ENCODE measurements at places on chromosomes 13 and 19.

DNA sequence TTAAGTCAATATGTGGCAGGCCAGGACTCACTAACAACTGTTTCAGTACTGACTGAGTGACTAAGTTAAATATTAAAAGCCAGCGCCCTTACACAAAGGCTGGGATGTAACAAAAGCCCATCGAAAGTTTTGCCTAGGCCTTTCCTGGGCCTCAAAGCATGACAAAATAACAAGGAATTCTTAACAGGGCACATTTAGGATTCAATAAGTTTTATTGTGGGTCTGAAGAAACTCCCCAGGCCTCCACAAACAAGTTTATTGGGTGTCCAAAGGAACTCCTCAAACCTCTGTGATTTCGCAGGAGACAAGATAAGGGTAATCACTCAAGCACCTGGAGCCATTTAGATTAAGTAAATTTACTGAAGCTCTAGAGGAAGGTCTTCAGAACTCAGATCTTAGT lies 130.7 kb upstream of the SGCG start:
- no peak for DNase-seq

DNA sequence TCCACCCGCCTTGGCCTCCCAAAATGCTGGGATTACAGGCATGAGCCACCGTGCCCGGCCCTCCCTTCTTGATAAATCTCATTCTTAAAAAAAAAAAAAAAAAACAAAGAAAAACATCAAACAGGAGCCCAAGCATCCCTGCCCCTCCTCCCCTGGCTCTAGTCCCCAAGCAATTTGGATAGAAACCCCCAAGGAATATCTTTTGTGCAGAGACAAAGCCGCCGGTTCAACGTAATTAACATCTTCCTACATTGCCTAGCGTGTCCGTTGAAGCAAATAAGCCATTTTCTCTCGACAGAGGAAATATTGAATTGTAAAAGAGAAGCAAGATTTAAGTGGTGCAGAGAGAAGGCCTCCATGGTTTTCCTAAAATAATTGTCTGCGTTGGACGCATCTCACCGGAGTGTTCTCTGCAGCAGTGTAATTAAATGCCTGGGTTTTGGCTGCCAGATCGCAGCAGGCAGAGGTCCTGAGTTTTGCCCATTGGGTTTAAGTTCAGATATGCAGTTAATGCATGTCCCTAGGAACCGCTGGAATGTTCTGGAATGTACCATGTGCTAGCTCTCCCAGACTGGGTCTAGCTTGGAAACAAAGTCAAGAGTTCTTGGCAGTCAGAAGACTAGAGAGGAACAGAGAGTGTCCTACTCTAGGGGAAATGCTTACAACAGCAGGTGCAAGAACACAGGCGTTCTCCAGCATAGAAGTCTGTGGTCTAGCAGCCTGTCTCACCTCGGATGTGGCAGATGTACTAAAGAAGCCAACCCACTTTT lies 30.8 kb downstream of the PIN1 start:
- DNase-seq, result no peak

- DNase-seq, result no peak
These were observed at the start of gene C19orf18 for GRCh38 chr19:57974434-57974833. TSS of gene C19orf18 (minus strand) at chr19:57974534. CDS start at chr19:57974432, 102 bp downstream.

DNA sequence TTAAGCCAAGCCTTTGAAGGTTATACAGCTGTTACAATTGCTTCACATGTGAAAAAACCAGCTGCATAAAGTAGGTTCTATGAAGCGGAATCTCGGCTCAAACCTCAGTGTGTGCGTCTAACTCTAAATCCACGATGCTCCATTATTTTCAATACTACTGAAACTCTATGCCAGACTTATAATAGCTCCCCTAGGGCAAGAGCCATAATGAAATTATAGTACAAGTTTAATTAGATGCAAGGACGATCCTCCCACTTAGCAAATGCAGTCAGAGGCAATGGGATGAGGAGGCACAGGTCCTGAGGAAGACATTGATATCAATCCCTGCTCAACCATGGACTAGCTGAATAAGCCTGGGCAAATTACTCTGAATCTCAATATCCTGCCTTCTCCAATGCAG lies 31.1 kb downstream of the SLC7A1 start:
- DNase-seq, result no peak

GRCh38 chr13:64075543-64076271 lies 2660.1 kb upstream of the PCDH20 start:
- no peak for DNase-seq

DNA sequence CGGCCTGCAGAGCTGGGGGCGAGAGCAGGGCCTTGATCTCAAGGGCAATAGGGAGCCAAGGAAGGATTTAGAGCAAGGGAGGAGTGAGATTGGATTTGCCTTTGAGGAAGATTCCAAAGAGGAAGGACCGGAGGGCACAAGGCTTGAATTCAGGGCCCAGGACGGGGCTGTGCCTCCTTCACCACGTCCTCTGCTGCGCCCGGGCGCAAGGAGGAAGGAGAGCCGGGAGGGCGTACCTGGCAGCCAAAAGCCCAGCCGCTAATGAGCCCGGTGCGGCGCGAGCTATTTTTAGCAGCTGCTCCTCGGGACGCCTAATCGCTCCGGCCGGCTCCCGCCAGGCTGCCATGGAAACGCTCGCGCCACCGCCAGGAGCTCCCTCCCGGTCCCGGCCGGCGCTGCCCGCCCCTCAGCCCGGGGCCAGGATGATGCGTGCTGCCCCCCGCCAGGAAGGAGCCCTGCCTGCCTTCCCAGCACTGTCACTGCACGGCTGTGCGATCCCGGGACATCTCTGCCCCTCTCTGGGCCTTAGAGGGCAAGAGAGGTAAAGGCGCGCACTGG lies 31.3 kb downstream of the TINCR start:
- DNase-seq, result peak; percentile 17

DNA sequence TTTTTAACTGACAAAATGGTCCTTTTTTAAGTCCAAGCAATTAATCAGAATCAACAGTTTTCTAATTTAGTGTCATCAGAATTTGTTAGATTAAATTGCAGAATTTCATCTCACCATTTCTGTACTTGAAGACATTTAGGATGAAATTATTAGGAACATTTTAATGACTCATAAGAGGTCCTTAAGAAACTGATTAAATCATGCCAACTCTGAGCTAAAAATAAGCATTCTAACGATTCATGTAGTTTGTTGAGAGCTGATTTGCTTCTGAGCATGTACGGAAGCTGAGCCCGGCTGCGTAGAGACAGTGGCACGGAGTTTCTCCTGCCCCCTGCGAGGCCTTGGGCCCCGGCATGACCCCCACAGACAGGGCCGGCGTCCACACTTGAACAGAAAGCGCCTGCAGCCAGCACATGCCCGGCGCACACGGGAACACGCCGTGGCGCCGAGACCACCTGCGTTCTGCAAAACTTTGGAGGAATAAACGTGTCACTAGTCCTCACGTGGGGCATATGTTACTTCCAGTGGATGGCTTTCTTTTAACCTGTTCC lies 89.7 kb upstream of the MCF2L start:
- no peak for DNase-seq

DNA sequence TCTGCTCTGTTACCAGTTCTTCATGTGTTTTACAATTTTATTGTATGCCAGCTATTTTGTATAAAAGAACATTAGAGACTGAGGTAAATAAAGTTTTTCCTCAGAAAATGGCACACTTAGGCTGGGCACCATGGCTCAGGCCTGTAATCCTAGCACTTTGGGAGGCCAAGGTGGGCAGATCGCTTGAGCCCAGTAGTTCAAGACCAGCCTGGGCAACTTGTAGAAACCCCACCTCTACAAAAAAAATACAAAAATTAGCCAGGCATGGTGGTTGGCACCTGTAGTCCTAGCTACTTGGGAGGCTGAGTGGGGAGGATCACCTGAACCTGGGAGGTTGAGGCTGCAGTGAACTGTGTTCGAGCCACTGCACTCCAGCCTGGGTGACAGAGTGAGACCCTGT lies 32.0 kb downstream of the CCDC8 start:
- DNase-seq, result no peak

DNA sequence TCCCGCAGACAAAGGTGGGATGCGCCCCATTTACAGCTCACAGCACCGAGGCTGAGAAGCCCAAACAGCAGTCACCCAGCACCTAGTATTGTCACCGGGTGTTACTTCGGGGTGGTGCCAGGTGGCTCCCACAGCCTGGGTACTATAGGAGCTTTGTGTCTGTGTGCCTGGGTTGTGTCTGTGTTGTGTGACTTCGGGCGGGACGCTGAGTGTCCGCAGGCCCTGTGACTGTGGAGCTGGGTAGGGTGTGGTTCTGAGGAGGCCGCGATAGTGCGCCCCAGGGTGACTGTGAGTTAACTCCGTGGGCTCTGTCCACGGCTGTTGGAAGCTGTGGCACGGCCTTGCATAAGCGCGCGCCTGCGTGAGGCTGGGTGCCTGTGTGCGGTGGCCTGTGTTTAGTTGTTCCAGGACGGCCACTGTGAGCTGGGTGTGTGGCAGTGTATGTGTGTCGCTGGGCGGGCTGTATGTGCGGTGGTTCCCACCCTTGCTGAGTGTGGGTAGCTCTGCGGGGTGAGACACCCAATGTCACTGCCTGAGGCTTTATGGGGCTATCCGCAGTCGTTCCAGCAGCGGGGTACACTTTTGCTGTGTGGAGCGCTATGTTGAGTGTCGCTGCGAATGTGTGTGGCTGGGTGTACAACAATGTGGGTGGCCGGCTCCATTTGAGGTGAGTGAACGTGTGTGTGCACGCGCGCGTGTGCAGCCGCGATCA lies 559 bp upstream of the SSBP4 start:
- no peak for DNase-seq

DNA sequence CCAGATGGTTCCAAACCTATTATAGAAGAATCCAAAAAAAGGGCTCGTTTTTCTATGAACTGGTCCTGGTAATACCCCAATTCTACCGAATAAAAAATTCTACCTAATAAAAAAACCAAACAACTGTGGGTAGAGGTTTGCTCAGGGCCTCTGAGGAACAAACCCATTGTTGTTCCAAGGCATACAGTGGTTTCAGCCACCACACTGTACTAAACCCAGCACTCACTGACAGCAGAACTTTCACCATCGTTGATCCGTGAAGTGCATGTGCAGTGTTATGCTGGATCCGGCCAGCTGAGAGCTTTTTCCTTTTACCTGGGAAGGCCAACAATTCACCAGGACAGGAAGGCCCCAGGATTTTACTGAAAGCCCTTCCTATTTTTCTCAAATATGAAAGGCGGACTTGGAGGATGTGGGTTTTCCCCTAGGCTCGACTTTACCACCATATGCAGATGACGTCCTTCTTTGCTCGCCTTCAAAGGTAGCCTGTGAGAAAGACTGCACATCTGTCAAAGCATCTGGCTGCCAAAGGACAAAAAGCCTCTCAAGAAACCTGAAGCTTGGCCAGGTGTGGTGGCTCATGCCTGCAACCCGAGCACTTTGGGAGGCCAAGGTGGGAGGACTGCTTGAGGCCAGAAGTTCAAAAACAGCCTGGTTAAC lies 7.2 kb upstream of the PABPC3 start:
- no peak for DNase-seq

- DNase-seq, result no peak
These were observed 40.2 kb downstream of the OLFM4 start for GRCh38 chr13:53068585-53069520.

DNA sequence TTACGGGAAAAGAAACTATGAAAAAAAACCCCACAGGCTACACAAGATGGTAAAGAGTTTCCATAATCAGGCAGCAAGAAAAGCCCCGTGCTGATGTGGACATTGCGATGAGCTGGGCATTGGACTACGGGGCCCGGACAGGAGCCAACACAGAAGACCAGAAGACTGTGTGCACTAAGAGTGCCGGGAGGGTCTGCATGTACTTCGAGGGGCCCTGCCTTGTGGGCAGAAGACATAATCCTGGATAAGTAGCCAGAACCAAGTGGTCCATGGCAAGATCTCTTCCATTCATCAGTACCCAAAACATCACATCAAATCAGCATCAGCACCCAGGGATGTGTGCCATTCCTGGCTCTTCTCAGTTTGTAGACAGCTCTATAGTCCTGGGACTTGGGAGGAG lies 317.8 kb downstream of the FGF9 start:
- DNase-seq, result no peak

- DNase-seq, result no peak
These were observed 83.6 kb downstream of the KL start for GRCh38 chr13:33099860-33100259.

GRCh38 chr13:33058776-33059327 lies 42.6 kb downstream of the KL start:
- DNase-seq, result peak; percentile 79

GRCh38 chr13:101536079-101536478 lies 83.6 kb downstream of the ITGBL1 start:
- no peak for DNase-seq

GRCh38 chr19:2309734-2310362 lies 1.9 kb upstream of the LINGO3 start:
- peak; percentile 20 for DNase-seq

DNA sequence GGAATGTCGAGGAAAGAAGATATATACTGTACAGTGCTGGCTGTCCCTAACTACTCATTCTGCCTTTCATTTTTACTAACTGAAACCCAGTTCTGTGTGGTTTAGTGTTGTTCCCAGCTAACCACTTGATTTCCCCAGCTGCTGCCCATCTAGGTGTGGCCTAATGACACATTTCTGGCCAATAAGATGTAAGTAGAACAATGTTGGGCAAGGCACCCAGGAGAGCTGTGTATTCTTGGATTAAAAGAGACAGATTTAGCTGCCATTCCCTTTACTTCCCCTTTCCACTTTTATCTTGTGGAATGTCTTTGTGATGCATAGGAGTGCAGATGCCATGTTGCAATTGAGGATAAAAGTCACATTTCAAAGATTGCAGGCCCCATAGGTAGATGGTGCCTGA lies 28.3 kb upstream of the PCDH9 start:
- DNase-seq, result no peak

DNA sequence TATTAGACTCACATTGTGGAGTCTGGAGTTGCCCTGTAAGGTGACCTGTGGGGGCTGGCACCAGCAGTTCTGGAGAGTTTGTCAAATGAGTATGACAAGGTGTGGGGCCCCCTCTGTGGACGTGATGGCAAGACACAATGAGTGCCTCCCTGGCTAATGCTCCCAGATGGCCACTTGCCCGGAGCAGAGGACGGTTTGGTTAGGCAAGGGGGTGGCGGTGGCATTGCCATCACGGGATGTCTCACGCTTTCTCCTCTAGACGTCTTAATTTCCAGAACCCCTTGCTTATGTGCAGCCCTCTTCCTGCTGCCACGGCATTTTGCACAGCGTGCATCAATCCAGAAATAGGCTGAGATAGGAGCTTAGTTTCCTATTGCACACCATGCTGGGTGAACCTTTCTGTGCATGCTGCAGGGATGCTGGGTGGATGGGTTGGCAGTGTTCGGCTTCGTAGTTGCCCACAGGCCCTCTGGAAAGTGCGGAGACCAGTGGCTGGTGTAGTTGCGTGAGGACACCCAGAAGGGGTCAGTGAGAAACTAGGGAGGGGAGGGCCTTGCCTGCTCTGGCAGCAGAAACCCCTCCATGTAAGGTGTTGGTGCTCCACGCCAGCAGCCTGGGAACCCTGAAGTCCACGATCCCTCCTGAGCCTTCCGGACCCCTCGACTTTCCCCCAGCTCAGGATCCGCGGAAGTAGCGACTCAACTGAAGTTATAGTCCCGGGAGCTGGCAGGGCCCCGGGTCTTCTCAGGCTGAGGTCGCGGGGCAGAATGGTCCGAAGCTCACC lies 18.1 kb upstream of the LRP3 start:
- DNase-seq, result peak; percentile 43

GRCh38 chr19:4405977-4406376 lies 3.5 kb downstream of the CHAF1A start:
- no peak for DNase-seq
